Stimulated activated CD4-positive, alpha-beta T cell treated with anti-CD3 and anti-CD28 coated beads, Interleukin-4, amount 100 ng/mL, for 24 hours (primary cell): ENCODE measurements at places on chromosomes 11 and 22.
A peak's percentile ranks its signal among the peaks of the same experiment; 100 is the strongest.

DNA sequence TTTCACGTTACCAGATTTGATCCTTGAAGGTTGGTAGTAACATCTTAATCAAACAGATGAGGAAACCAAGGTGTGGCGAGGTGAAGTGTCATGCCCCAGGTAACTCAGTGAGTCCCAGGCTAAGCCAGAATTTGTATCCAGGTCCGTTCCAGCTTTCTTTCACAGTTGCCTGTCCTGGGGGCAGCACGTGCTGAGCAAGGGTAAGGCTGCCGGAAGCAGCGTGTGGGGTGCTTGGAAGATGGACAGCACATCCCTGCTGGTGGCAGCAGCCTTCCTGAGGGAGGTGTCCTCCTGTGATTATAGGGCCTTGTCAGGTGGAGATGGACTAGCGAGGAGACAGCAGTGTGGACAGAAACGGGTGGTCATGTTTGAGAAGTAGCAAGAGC is 50.9 kb downstream of the TRIOBP start:
- no peak for DNase-seq

DNA sequence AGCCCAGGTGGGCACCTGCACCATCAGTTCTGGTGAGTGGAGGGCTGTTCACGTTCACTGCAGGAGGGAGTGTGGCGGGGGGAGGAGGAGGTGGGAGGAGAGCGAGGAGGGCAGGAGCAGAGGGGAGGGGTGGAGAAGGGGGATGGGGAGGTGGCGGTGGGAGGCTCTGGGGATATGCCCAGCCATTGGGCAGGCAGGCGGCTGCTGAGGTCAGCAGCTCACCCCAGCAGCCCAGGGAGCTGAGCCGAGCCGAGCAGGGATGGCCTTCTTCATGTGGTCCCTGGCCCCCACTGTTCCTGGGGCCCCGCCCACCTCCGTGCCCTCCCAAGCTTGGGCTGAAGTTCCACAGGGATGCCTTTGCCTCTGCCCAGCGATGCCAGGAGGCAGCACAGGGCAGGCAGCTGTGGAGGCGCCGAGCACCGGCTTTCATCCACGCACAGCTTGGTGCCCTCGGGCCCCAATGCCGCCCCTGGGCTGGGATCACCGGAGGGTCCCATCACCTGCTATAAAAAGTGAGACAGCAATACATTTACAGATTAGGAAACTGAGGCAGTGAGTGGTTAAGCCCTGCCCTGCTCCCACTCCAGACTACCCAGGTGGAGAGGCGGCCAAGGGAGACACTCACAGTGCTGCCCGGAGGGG is 21.6 kb downstream of the RTN4R start:
- DNase-seq: no peak

- no peak for DNase-seq
Measured at GRCh38 chr11:121762820-121763219, 310.1 kb upstream of the SORL1-AS1 start.

DNA sequence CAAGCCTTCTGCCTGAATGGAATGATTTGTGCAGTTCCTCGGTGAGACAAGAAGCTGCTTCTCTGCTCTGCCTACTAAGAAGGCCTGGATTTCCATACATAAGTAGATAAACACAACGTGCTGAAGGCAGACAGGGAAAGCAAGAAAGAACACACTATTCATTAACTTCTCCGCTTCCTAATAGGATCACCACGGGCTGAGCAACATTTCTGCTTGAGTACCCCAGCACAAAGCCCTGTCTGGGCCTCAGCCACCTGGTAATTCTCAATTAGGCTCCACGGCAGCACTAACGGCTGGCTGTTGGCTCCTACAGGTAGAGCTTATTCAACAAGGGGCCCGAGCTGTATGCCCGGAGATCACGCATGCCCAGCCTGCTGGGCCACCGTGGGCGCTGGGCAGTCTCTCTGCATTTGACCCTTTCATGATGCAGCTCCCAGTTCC is 1156.6 kb downstream of the TBC1D22A start:
- no peak for DNase-seq

GRCh38 chr11:132137981-132138313 is 767.5 kb downstream of the NTM start:
- no peak for DNase-seq

DNA sequence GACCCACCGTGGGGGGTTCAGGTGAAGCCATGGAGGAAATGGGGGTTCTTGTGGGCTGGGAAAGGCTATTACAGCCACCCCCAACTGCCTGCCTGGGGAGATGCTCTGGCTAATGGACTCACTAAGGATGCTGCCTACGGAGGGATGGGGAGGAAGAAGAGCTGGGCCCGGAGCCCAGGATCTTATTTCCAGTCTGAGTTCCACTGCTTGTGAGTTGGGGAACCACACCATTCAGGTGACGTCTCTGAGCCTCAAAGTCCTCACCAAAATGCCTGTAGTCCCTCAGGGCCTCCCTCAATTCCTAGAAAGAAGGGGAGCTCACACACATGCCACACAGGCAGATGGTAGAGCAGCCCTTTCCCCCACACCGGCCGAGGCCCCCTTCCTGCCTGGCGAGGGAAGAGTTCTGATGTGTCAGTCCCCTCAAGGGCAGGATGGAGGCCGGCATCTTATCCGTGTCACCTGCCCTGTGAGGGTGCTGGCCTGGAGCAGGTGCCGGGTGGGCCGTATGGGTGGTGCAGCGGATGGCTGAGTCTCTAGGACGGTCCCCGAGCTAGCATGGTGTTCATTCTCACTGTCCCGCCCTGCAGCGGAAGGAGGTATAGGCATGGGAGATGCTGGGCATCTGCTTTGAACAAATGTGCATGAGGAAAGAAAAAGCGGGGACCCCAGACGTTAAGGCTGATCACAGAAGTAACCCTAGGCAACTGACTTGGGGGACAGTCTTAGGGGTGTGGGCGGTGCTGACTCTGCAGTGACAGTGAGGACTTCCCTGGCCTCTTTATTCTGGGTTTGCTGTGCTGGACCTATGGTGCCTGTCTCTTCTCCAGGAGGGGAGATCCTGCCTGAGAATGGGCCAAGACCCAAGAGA is 15.7 kb downstream of the MRGPRF start:
- no peak for DNase-seq

GRCh38 chr22:49080631-49081030 is 747.0 kb downstream of the BRD1 start:
- DNase-seq: no peak

DNA sequence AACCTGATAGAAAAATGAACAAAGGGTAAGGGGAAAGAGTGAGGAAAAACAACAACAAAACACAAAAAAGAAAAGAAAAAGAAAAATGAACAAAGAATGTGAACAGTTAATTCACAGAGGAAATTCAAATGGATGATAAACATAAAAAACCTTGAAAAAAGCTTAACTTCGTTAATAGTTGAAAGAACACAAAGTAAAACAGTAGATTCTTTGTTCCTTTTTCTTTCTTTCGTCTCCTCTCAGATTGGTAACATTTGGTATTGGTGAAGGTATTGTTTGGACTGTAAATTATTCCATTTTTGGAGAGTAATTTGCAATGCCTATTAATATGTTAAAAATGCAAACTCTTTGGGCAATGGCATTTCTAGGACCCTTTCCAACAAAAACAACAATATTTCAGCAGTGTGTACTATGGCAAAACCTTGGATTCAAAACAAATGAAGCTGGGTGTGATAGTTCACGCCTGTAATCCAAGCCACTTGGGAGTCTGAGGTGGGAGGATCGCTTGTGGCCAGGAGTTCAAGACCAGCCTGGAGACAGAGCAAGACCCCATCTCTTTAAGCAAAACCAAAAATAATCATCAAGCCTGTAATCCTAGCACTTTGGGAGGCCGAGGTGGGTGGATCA is 3.3 kb upstream of the BACE1 start:
- DNase-seq: no peak

DNA sequence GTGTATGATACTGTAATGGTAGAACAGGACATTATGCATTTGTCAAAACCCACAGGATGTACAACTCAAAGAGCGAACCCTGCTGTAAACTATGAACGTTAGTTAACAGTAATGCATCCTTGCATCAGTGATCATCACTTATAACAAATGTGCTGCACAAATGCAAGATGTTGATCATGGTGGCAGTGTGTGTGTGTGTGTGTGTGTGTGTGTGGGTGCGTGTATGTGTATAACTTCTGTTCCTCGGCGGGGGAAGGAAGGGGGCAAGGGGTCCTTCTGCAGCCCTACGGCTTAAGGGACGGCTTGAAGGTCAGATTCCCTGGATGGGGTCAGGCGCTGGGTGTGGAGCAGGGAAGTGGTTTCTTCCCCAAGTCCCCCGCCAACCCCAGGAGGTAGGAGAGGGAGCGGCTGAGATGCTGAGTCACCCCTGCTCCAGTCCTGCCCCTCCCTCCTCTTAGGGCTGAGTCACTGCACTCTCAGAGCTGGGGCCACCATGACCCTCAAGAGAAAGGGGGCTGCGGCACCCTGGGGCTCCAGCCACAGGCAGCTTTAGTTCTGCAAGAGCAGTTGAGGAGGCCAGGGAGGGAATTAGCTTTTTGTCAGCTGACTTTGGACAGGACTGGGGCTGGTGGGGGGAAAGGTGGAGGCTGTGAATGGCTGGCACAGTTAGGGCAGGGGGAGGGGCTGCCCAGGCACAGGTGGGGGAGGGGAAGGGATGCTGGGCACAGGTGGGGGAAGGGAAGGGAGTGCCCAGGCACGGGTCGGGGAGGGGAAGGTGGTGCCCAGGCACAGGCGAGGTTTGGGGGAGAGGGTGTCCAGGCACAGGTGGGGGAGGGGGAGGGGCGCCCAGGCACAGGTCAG is 8.8 kb upstream of the CTSD start:
- peak; percentile 68 for DNase-seq

- DNase-seq: no peak
Measured at GRCh38 chr11:75873417-75874221, 58.6 kb downstream of the UVRAG start.
